ENCODE measurements at places on chromosomes 3 and 15.
A peak's percentile ranks its signal among the peaks of the same experiment; 100 is the strongest.

GRCh38 chr3:143613226-143613625 lies 235.0 kb downstream of the SLC9A9 start:
- DNase-seq: no peak
- H3K36me3 ChIP-seq: peaks cover 6% of the 10 kb centered on the region
- H3K27ac ChIP-seq: peak overlapping the region; percentile 6
- no peaks in the 10 kb centered on the region for H3K27me3 ChIP-seq
- no peak overlapping the region for H3K4me3 ChIP-seq

GRCh38 chr3:150084128-150084527 lies 113.4 kb upstream of the PFN2 start:
- peaks cover 32% of the 10 kb centered on the region for H3K27me3 ChIP-seq
- no peak overlapping the region for H3K27ac ChIP-seq
- no peak overlapping the region for H3K4me3 ChIP-seq
- no peaks in the 10 kb centered on the region for H3K36me3 ChIP-seq
- peaks cover 7% of the 10 kb centered on the region for H3K4me1 ChIP-seq
- no peak for DNase-seq

DNA sequence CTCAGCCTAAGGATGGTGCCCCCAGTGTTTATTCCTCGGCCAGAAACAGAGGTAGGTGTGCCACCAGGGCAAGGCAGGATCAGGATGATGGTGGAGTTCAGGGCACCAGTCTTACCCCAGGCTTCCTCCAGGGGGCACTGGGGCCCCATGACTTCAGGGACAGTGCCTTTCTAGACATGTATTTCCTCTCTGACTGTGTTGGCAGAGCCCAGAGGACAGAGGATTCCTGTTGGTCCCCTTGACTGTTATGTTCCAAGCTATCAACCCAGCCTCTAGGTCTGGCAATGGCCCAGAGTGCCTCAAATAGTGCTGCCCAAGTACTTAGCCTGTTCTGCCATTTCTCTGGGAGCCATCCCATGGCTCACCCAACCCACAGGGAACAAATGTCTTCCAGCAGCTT lies 2.8 kb downstream of the HEMK1 start:
- H3K4me1 ChIP-seq: peaks cover 64% of the 10 kb centered on the region
- peak; percentile 75 for DNase-seq
- no peaks in the 10 kb centered on the region for H3K27me3 ChIP-seq
- H3K4me3 ChIP-seq: peak overlapping the region; percentile 75

- H3K4me1 ChIP-seq: peaks cover 7% of the 10 kb centered on the region
- H3K27ac ChIP-seq: no peak overlapping the region
- no peak overlapping the region for H3K4me3 ChIP-seq
- H3K27me3 ChIP-seq: peaks cover 9% of the 10 kb centered on the region
These were observed 36.9 kb downstream of the PLS1 start for GRCh38 chr3:142633073-142633472.

DNA sequence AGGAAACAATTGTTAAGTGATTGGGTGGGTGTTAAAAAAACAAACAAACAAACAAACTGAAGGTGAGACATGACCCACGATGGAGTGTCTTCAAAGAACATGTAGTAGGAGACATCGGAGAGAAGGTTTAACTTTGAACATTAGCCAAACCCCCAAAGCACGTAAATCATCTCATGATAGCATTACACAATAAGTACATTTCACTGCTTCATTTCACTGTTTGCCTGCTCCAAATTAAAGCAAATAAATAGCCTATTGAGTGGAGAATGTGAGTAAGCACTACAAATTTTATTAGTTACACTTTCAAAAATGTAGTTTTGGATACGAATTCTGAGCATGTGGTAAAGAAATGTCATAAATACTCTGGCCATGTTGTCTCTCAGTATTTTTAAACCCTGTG lies 287.0 kb downstream of the SI start:
- DNase-seq: no peak
- no peaks in the 10 kb centered on the region for H3K36me3 ChIP-seq
- H3K4me3 ChIP-seq: no peak overlapping the region
- H3K27me3 ChIP-seq: no peaks in the 10 kb centered on the region

DNA sequence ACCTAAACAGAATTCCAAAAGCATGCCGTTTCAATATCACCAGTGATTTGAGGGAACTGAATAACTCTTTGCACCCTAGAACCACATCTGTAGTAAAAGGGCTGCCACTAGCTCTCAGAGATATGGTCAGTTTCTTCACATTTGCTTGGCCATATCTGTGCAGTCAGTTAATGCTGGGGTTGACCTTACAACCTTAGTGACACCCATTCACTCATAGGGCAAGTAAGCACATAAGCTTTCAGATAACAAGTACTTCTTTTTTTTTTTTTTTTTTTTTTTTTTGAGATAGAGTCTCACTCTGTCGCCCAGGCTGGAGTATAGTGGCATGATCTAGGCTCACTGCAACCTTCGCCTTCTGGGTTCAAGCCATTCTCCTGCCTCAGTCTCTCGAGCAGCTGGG lies 20.4 kb upstream of the FSIP1 start:
- H3K27me3 ChIP-seq: peaks cover 58% of the 10 kb centered on the region
- H3K4me3 ChIP-seq: no peak overlapping the region
- H3K4me1 ChIP-seq: no peaks in the 10 kb centered on the region
- no peak for DNase-seq
- no peak overlapping the region for H3K27ac ChIP-seq

GRCh38 chr3:186789554-186790260 lies 6.3 kb downstream of the EIF4A2 start:
- no peaks in the 10 kb centered on the region for H3K27me3 ChIP-seq
- H3K4me1 ChIP-seq: peaks cover 41% of the 10 kb centered on the region
- H3K4me3 ChIP-seq: peak overlapping the region; percentile 15
- peak overlapping the region; percentile 100 for H3K27ac ChIP-seq
- no peak for DNase-seq
- H3K36me3 ChIP-seq: peaks cover 15% of the 10 kb centered on the region

GRCh38 chr3:36372534-36372935 lies 7.8 kb upstream of the STAC start:
- no peak overlapping the region for H3K4me3 ChIP-seq
- H3K27me3 ChIP-seq: no peaks in the 10 kb centered on the region
- no peaks in the 10 kb centered on the region for H3K4me1 ChIP-seq
- H3K36me3 ChIP-seq: no peaks in the 10 kb centered on the region

- no peak for DNase-seq
- H3K27me3 ChIP-seq: no peaks in the 10 kb centered on the region
- H3K4me3 ChIP-seq: no peak overlapping the region
- no peaks in the 10 kb centered on the region for H3K4me1 ChIP-seq
These were observed 168.3 kb upstream of the TRIM42 start for GRCh38 chr3:140509534-140509933.

GRCh38 chr3:139322346-139322745 lies 21.5 kb upstream of the MRPS22 start:
- no peak for DNase-seq
- no peaks in the 10 kb centered on the region for H3K36me3 ChIP-seq
- peaks cover 26% of the 10 kb centered on the region for H3K27me3 ChIP-seq
- no peak overlapping the region for H3K4me3 ChIP-seq
- H3K27ac ChIP-seq: no peak overlapping the region
- H3K4me1 ChIP-seq: peaks cover 3% of the 10 kb centered on the region

DNA sequence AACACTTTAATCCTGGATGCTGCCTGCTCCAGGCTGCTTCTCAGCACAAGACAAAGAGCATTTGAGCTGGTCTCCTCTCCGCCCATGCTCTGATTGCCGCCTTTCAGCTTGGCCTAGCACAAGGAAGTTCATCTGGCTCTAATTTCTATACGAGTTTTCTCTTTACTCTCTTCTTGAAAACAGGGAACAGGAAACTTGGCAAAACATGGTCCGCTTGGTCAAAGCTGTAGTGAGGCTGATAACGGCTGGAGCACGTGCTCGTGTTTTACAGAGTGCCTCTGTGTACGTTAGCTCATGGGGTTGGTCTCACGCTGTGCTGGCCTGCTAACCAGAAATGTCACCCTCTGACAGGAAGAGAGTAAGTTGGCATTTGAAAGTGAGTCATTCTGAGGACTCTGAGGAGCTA lies 19.2 kb downstream of the RARRES1 start:
- no peak overlapping the region for H3K4me3 ChIP-seq
- H3K27ac ChIP-seq: peak overlapping the region; percentile 37
- DNase-seq: no peak
- no peaks in the 10 kb centered on the region for H3K27me3 ChIP-seq

DNA sequence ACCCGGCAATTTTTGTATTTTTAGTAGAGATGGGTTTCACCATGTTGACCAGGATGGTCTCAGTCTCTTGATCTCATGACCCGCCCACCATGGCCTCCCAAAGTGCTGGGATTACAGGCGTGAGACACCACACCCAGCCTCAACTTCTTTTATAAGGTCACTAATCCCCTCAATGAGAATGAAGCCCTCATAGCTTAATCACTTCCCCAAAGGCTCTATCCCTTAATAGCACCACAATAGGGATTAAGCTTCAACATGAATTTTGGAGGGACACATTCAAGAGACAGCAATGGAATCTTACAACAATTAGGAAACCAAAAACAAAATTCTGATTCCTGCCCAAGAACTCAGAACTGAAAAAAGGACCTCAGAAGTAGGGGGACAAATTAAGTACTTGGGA lies 126.8 kb downstream of the ATP1B3 start:
- H3K4me1 ChIP-seq: no peaks in the 10 kb centered on the region
- no peak overlapping the region for H3K27ac ChIP-seq
- H3K27me3 ChIP-seq: no peaks in the 10 kb centered on the region
- no peak for DNase-seq
- H3K4me3 ChIP-seq: no peak overlapping the region
- peaks cover 6% of the 10 kb centered on the region for H3K36me3 ChIP-seq

DNA sequence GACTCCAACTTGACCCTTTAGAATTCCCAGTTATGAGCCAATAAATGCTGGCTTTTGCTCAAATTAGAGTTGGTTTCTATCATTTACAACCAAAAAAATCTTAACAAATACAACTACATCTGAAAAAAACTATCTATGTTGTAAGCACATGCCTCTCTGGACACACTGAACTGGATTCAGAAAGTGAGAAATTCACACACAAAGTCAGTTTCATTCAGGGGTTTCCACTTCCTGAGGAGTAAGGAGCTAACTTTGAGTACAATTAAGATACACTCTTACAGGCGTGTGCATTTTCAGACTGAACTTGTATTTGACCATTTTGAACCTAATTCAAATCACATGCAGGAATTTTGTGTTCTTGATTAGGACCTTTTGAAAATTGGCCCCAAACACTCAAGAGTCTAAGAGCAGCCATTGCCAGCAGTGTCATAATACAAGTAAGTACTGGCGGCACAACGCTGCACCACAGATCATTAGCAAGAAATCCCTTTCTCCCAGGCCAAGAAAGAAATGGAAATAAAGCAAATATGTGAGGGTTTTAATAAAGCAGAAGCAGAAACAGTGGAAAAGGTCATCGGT lies 31.2 kb downstream of the LINS1 start:
- H3K4me1 ChIP-seq: peaks cover 26% of the 10 kb centered on the region
- H3K27me3 ChIP-seq: no peaks in the 10 kb centered on the region
- H3K36me3 ChIP-seq: peaks cover 2% of the 10 kb centered on the region
- H3K4me3 ChIP-seq: peak overlapping the region; percentile 72

DNA sequence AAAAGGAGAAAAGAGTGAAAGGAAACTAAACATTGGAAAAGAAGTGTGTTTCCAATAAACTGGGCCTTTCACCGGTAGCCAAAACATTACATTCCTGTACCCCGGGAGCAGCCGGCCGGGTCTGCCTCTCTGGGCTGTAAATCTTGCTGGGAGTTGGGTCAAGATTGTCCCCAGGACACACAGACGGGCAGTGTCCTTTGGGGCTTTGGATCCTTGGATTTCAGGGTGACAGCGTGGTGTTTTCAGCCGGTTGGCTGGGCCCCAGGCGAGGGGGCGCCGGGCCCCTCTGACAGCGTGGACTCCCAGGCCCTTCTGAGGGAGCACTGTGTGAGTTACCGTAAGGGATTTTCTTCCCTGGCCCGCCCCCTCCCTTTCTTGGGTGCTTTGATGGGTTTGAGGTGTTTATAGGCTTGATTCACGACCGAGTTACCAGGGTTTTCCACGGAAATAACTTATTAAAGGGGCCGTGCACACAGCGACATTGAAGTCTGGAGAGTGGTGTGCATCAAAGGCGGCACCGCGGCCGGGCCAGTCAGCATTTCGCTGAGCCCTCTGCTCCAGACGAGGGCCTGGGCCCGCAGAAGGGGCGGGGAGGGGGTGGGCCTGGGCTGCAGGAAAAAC lies 27.4 kb downstream of the SMAD6 start:
- no peaks in the 10 kb centered on the region for H3K36me3 ChIP-seq
- peaks cover 3% of the 10 kb centered on the region for H3K4me1 ChIP-seq
- no peak overlapping the region for H3K4me3 ChIP-seq
- H3K27ac ChIP-seq: no peak overlapping the region
- peaks cover 5% of the 10 kb centered on the region for H3K27me3 ChIP-seq
- DNase-seq: no peak

GRCh38 chr3:50100386-50100785 lies 11.7 kb downstream of the RBM5 start:
- DNase-seq: no peak
- no peak overlapping the region for H3K4me3 ChIP-seq
- no peaks in the 10 kb centered on the region for H3K27me3 ChIP-seq
- H3K36me3 ChIP-seq: peaks cover 6% of the 10 kb centered on the region
- H3K27ac ChIP-seq: peak overlapping the region; percentile 70
- H3K4me1 ChIP-seq: peaks cover 7% of the 10 kb centered on the region

DNA sequence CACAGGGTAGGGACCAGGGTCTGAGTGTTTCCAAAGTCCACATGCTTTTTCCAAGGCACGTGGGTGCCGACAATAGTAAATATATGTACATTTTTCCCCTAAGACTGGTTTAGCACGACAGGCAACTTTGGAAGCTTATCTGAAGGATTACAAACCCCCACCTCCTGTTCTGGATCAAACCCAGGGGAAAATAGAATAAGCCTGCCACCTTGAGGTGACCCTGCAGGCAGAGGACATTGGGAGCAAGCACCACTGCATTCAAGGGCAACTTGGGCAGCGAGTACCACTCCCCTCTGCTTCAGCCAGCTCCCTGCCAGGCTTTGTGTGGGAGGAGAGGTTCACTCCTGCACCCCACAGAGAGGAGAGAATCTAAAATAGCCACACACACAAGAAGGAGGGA lies 44.8 kb downstream of the KBTBD12 start:
- no peaks in the 10 kb centered on the region for H3K4me1 ChIP-seq
- peaks cover 55% of the 10 kb centered on the region for H3K27me3 ChIP-seq
- no peaks in the 10 kb centered on the region for H3K36me3 ChIP-seq
- H3K4me3 ChIP-seq: no peak overlapping the region
- no peak overlapping the region for H3K27ac ChIP-seq

DNA sequence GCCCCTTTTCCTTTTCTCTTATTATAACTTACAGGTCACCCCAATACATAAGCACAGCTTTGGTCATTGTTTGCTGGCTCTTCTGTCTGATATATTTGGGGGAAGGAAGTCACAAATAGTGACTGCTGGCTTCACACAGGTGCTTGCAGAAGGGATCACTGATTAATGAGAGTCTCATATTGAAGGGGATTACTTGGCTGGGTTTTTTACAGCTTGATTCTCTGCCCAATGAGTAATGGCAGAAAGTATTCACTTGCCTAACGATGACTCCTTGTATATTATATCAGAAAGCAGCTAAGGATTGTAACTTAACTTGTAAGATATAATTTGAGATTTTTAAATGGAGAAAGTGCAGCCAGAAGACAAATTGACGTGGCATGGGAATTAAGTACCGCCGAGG lies 119.3 kb upstream of the PFN2 start:
- DNase-seq: no peak
- H3K27ac ChIP-seq: no peak overlapping the region
- H3K4me1 ChIP-seq: no peaks in the 10 kb centered on the region
- peaks cover 42% of the 10 kb centered on the region for H3K27me3 ChIP-seq
- no peak overlapping the region for H3K4me3 ChIP-seq
- no peaks in the 10 kb centered on the region for H3K36me3 ChIP-seq

All from T-helper 17 cell (primary cell).